ENCODE measurements at places on chromosomes 6 and 20.

- no peak for DNase-seq
Observed at GRCh38 chr6:44053760-44054556, 73.3 kb downstream of the MRPL14 start.

GRCh38 chr20:6253396-6253795, 130.6 kb upstream of the FERMT1 start:
- no peak for DNase-seq

GRCh38 chr6:53982366-53983050, 128.7 kb upstream of the MLIP start:
- DNase-seq, result no peak

DNA sequence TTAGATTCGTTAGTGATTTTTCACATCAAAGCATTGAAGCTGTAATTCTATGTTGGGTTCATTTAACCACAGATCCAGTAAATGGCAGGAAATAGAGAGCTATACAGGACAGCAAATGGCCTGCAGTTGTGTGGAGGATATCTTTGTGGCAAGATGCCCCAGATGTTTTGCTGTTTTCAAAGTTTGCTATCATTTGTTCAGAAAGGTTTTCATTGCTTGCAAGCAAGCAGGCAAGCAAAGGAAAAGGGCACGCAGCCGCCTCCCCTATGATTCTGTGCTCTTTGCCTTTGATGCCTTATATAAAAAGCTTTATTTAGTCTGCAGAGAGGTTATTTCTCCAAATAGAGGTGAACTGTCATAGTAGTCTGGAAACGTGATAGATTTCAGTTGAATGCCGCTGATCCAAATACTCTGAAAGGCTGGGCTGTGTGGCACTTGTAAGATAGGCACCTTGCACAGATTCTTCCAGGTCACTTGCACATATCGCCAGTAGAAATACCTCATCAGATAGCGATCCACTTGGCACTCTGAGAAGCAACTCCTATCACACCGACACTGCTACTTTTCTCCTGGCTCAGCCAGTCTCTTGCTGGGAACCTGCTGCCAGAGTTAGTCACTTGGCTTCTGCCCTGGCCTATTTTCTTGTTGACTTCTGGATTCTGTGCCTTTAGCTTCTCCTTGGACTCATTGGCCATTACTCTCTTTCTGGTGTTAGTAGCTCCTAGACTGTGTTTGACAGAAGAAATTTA, 66.4 kb downstream of the UTRN start:
- DNase-seq, result peak; percentile 30

GRCh38 chr6:74579047-74579446, 626.8 kb downstream of the COL12A1 start:
- DNase-seq, result no peak

GRCh38 chr6:52489881-52490280, 69.7 kb downstream of the EFHC1 start:
- peak; percentile 13 for DNase-seq

DNA sequence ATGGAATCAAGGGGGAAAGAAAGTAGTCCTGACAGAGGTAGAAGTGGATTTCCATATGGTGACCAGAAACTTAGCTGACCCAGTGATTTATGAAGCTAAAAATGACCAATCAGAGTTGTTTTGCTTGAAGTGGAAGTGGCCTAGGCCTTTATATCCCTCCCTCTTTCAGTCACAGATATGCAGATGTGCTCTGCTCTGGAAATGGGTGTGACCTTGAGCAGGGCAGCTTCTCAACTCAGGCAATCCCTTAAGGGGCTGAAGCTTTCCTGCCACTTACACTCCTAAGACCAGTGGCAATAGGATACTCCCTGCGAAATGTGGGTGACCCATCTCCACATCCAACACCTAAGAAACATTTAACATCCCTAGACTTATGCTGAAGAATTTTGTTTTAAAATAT, 256.6 kb downstream of the EYS start:
- DNase-seq, result no peak

DNA sequence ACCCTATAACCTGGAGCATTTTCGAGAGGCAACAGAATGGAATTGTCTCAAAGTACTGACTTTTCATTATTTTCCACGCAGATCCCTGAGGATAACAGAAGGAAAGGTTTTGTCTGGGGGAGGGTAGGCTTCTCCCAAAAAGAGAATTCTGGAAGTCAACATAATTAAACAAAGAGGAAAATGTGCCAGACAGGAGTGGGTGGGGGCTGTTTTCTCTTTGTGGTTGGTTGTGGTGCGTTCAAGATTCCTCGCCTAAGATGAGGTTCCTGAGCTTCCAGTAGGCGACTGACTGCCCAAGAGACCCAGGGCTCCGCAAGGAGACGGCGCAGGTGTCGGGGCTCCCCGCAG, 70.4 kb downstream of the SOX4 start:
- DNase-seq, result no peak
